ENCODE measurements at places on chromosomes 12 and 14. TPM values are rescaled to one million over a fixed set of nuclear protein-coding genes. Genes with fewer than 3 reads are reported as not detected.

The HSPA2 gene
- 66.1 TPM for total RNA-seq

GRCh38 chr14:33963892-33964291 is 13.0 kb upstream of the EGLN3 start:
- no peak for DNase-seq

DNA sequence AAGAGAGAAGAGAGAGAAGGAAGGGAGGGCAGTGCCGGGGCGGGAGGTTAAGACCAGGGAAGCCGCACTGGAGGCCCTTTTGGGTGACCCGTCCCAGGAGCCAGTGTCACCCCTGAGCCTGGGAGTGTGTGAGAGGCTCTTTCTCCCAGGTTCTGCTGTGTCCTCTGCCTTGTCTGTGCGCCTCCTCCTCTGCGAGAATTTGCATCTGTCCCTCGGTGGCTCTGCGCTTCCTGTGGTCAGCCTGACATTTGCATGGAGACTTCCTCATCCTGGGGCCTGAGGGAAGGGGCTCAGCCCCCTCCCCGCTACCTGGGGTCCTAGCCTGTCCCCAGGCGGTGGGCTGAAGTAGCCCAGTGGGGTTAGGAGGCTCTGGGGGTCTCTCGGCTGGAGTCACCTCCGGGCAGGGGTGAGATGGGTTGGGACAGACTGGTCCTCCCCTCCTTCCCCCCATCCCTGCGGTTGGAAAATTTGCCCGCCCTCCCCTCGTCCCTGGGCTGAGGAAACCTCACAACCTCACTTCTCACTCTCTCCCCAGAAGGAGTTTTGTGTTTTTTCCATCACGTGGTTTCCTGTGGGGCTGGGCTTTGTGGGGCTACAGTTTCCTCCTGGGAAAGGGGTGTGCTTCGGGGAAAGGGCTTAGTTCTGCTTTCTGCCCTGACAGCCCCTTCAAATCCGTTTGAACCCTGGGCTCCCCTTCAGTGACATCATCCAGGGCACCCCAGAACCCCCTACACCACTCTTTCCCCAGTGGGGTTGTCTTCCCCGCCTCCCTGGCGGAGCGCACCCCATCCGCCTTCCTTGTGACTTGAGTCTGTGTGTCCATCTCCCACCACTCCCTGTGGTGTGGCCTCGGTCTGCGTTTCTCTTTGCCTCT is 2.5 kb downstream of the PTPN6 start:
- peak; percentile 72 for DNase-seq

- DNase-seq: no peak
Observed at GRCh38 chr12:92551853-92552397, 150.9 kb upstream of the PLEKHG7 start.

GRCh38 chr14:74985028-74985310 is 17.8 kb upstream of the EIF2B2 start:
- no peak for DNase-seq

Data from colonic mucosa (tissue), 4 donors.